ENCODE measurements at places on chromosomes 16 and 17.

- no peak for DNase-seq
Measured at GRCh38 chr16:19748389-19749168, 30.5 kb downstream of the IQCK start.

- no peak for DNase-seq
Measured at GRCh38 chr17:9763643-9764042, 27.7 kb downstream of the DHRS7C start.

- DNase-seq: peak; percentile 14
Measured at GRCh38 chr16:17359788-17360390, 110.9 kb downstream of the XYLT1 start.

- no peak for DNase-seq
Measured at GRCh38 chr17:8469964-8470363, 34.3 kb downstream of the NDEL1 start.

DNA sequence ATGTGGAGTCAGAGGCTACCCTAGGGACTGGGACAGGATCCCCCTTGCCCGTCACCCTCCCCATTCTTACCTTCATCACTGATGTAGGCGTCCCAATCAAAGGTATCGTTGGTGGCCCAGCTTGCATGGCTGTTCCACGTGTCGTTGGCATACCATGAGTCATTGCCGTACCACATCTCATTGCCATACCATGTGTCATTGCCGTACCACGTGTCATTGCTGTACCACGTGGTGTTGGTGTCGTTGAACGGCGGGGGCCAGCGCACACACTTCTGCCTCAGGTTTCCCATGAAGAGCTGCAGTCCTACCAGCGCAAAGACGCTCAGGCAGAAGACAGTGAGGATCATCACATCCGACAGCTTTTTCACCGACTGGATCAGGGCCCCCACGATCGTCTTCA lies 4.8 kb downstream of the SCN4A start:
- no peak for DNase-seq

GRCh38 chr16:25298165-25298872 lies 40.7 kb upstream of the ZKSCAN2 start:
- no peak for DNase-seq

DNA sequence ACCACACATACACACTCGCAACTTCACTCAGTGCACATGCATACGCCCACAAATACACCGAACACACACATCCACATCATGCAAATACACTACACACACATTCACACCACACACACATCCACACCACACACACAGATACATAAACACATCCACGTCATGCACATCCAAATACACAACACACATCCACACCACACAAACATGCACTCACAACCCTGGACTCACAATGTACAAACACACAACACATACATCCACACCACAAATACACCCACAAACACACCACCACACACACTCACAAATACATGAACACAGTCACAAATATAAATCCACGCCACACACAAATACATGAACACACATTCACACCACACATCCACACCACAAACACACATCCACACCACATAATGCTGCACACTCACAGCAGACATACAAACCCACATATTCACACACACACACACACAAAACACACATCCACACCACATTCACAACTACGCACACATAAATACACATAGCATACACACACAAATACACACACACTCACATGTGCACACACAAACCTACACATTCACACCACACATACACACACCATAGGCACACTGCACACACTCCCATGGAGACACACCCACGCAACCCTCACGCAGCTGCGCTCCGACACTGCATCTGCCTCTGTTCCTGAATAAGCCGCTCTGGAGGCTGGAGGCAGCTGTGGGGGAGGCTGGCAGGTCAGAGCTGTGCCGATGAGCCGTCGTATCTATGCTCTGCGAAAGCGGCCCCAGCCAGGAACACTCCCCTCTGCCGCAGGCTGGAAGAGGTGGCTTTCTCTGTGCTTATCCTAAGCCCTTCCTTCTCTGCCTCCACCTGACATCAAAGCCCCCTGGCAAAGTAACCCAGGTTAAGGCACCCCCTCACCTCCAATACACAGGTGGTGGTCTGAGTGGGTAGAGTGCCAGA lies 141.8 kb downstream of the GRIN2A start:
- DNase-seq: no peak

GRCh38 chr16:81371106-81371505 lies 56.3 kb downstream of the GAN start:
- no peak for DNase-seq

DNA sequence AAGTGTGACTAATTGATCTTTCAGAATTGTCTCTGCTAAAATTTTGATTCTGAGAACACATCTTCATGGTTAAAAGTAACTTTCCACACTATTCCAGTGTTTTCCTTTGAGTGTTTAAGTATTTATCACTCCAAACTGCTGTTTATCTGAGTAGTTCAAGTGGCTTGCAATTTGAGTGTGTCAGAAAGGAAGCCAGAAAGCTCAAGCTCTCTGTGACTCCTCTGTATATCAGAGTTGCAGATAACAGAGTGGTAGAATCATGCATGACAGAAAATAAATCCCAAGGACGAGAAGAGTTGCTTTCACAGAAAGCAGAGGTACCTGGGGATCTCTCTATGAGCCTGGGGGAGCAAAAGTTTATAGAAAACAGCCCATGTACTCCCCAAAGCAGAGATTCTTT lies 130.0 kb downstream of the CYB561 start:
- no peak for DNase-seq

- DNase-seq: no peak
Measured at GRCh38 chr16:86880316-86881117, 302.2 kb downstream of the FOXL1 start.

DNA sequence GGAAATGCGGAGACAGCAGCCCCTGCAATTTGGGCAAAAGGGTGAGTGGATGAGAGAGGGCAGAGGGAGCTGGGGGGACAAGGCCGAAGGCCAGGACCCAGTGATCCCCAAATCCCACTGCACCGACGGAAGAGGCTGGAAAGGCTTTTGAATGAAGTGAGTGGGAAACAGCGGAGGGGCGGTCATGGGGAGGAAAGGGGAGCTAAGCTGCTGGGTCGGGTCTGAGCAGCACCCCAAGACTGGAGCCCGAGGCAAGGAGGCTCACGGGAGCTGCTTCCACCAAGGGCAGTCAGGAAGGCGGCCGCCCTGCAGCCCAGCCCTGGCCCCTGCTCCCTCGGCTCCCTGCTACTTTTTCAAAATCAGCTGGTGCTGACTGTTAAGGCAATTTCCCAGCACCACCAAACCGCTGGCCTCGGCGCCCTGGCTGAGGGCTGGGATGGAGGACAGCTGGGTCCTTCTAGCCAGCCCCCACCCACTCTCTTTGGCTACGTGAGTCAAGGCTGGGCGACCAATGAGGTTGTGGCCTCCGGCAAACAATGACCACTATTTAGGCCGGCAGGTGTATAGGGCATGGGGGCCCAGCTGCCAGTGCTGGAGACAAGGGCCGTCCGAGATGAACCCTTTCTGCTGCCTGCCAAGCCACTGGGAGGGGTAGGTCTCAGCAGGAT lies 507 bp downstream of the SERPINF1 start:
- DNase-seq: no peak

DNA sequence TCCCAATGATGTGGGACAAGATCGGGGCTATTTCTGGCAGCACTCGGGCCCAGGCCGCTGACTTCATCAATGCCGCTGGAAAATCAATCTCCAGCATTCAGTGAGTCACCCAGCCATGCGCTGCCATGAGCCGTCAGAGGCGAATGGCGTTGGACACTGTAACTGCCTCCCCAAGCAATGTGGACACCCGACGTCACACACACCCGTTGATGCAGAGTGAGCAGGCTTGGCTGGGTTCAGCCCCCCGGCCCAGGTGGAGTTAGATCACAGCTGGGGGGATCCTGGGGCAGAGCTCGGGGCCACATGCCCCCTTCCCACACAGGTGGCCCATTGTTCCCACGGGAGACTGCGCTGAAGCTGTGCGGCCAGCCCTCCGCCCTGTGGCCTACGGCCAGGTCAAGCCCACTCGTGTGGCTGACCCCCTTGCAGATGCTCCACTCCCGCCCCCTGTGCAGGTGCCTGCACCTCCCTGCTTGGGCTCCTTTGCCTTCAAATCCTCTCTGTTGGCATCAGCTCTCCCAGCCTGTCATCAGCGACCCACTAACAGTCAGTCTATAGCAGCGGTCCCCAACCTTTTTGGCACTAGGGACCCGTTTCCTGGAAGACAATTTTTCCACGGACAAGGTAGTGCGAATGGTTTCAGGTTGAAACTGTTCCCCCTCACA lies 89.9 kb downstream of the TBC1D16 start:
- no peak for DNase-seq

- DNase-seq: no peak
Measured at GRCh38 chr16:53546988-53547391, 44.0 kb upstream of the AKTIP start.

- DNase-seq: no peak
Measured at GRCh38 chr17:73343739-73344454, 32.1 kb upstream of the CDC42EP4 start.

- no peak for DNase-seq
Measured at GRCh38 chr17:27518545-27519521, 62.6 kb downstream of the KSR1 start.

GRCh38 chr17:29042679-29043538 lies at the start of gene PIPOX:
TSS of gene PIPOX (plus strand) at chr17:29043141. CDS start at chr17:29043226, 85 bp downstream.
- peak; percentile 86 for DNase-seq

- DNase-seq: no peak
Measured at GRCh38 chr16:79269211-79269863, 331.2 kb downstream of the MAF start.

- DNase-seq: no peak
Measured at GRCh38 chr16:47858333-47858982, 297.3 kb downstream of the ABCC12 start.

- DNase-seq: no peak
Measured at GRCh38 chr17:3693829-3694231, 2.1 kb downstream of the P2RX5 start.

- no peak for DNase-seq
Measured at GRCh38 chr17:4777969-4778760, 6.5 kb downstream of the TM4SF5 start.

GRCh38 chr16:10876799-10877341 lies at the start of gene CIITA:
TSS of gene CIITA (plus strand) at chr16:10877202. CDS start at chr16:10877331, 129 bp downstream.
- no peak for DNase-seq

- DNase-seq: no peak
Measured at GRCh38 chr16:8966817-8967131, 3.1 kb upstream of the USP7 start.

- no peak for DNase-seq
Measured at GRCh38 chr16:58842156-58842555, 108.0 kb upstream of the GOT2 start.

- no peak for DNase-seq
Measured at GRCh38 chr16:1101573-1102332, 5.7 kb upstream of the C1QTNF8 start.

- DNase-seq: no peak
Measured at GRCh38 chr16:20617271-20617670, 41.1 kb upstream of the ACSM2B start.

DNA sequence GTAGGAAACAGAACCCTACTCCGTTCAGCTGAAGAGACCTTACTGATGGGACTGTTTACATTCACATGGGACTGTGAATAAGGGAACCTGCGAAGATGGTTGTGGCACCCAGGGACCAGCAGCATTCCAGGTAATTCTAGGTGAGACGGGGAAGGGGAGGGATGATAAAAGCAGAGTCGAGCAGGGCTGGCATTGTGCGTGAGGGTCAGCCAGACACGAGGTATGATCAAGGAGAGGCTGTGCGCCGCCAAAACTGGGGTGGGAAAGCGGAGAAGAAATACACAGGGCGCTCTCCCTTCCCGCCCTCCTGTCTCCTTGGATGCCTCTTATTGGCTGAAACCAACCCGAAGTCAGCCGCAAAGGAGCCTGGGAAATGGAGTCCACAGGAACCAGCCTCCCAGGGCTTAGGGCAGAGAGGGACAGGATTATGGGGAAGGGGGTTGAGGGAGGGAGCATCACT lies 38.4 kb upstream of the CSNK2A2 start:
- peak; percentile 53 for DNase-seq

- DNase-seq: no peak
Measured at GRCh38 chr16:80837533-80838147, 33.2 kb upstream of the CDYL2 start.

GRCh38 chr17:36069136-36069535 lies 5.1 kb downstream of the CCL18 start:
- DNase-seq: no peak

GRCh38 chr17:50304781-50305404 lies 30.6 kb downstream of the TMEM92 start:
- no peak for DNase-seq

GRCh38 chr17:45813048-45813725 lies 29.1 kb downstream of the CRHR1 start:
- DNase-seq: no peak

- DNase-seq: no peak
Measured at GRCh38 chr16:87542531-87543102, 49.8 kb upstream of the ZCCHC14 start.

DNA sequence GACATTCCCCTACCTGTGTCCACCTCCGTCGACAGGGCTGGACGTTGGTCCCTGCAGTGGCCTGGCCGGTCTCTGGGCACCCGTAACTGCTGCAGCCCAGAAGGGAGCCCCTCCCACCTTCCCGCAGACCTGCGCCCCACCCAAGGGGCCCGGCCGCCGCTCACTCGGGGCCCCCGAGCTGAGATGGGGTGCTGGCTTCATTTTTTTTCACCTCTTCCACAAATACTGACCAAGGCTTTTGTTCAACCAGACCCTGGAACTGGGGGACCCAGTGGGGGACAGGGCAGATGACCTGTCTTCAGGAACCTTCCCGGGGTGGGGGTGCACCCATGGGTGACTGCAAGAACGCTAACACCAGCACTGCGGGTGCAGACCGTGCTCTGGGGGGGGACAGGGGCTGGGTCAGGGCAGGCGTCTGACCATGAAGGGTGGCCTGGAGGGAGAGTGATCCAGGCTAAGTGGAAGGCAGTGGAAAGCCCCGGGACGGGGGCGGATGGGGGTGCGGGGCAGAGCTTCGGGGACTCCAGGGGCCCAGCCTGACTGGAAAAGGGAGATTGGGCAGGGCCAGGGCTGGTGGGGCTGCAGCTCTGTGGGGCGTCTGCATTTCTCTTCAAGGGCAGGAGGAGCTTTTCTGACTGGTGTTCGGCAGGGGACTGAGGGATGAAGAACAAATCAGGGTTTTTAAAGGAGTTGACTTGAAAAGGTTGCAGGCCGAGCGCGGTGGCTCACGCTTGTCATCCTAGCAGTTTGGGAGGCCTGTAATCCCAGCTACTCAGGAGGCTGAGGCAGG lies 42.3 kb downstream of the SLC7A5 start:
- no peak for DNase-seq

Measured in NCI-H1436 (cell line).